ENCODE measurements at places on chromosomes 1 and 21.

DNA sequence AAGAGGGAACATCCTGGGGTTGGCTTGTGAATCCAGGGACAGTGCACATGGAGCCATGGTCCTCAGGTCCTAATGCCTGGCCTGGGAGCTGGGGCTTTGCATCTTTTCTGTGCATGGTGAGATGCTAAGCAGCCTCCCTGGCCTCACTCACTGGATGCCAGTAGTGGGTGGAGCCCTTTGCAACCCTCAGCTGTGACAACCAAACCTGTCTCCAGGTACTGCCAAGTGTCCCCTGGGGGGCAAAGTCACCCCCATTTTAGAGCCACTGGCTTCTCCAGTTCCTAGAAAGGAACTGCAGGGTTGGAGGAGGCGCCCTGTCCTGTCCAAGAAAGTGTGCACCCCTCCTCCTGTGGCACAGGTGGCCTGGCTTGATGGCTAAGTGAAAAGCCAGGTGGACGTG is 44.6 kb upstream of the GRIK3 start:
- DNase-seq = no peak

DNA sequence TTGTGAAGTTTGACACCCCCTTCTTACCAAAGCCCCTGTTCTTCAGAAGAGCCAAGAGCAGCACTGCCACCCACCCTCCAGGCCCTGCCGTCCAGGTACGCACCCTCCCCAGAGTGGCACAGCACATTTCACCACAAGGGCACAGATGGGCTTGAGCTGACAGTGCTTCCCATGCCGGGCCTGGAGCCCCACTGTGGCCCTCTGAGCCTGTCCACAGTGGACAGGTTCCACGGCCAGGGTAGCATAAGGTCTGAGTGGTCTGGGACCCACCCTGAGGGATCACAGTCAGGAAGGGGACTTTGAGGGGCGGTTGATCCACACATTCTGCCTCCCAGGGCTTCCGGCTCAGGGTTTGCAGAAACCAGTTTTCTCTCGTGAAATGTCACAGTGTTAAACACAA is 28.6 kb upstream of the PDXK start:
- no peak for DNase-seq

DNA sequence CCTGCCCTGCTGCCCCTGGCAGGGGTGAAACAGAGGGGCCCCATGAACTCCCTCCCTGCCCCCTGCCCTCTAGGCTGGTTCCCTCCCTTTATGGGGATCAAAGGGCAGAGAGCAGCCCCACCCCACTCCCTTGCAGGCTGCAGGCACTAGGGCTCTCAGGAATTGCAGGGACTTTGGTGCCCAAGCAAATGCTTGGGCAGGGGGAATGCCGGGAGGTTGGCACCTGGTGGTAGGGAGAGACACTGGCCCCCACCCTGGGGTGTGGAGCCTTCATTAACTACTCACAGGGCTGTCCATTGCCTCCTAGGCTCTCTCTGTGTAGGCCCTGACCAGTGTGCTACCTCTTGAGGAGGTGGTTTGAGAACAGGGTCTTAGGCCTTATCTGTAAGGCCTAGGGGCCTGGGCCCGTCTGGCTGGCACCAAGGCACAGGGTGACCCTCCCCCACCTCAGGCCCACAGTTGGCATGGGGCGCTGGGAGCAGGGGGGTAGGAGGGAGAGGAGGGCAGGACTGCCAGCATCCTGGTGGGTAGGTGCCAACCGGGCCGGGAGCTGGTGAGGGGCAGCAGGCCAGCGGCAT is 4.7 kb downstream of the ZBTB7B start:
- DNase-seq = no peak

DNA sequence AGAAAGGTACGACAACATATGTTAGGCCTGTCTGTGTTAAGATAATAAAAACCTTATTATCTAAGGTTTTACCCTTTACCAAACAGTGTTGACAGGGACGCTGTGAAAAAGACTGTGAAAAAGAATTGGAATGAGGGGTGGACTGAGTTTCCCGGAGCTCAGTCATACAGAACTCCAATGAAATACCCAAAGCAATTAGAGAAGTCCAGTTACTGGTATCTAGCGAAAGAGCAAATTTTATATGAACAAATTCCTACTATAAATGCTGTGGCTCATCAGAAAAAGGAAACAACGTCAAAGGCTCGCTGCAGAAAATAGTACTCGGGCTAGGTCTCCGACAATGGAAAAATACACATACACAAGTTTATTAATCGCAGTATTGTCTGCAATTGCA is 708 bp upstream of the RBBP5 start:
- no peak for DNase-seq

DNA sequence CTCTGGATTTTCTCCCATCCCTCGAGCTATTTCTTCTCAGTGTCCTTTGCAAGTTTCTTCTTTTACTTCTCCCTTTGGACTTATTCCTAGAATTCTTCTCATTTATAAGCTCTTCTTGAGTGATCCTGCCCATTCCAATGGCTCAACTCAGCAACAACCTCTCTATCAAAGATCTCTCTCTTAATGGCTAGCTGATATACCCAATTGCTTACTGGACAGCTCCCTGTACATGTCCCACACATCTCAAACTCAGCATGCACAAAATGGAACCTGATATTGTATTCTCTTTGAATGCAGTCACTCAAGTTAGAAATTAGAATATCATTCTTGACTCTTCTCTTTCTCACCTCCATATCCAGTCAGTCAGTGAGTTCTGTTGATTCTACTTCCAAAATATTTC is 48.6 kb downstream of the SLC25A24 start:
- DNase-seq = no peak
